ENCODE measurements at places on chromosomes 13 and 19. TPM values are rescaled to one million over a fixed set of nuclear protein-coding genes. Genes with fewer than 3 reads are reported as not detected.

DNA sequence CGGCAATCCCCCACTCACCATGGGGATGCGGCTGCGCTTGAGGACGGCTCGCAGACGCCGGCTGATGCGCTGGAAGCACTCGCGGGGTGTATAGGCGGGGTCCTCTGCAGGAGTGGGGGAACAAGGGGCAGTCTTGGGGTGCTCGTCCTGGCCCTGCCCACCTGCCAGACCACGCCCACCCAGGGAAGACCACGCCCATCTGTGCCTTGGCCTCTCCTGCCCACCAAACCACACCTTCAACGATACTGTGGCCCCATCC, 6.7 kb downstream of the RNU6-9 start:
- no peak for DNase-seq

DNA sequence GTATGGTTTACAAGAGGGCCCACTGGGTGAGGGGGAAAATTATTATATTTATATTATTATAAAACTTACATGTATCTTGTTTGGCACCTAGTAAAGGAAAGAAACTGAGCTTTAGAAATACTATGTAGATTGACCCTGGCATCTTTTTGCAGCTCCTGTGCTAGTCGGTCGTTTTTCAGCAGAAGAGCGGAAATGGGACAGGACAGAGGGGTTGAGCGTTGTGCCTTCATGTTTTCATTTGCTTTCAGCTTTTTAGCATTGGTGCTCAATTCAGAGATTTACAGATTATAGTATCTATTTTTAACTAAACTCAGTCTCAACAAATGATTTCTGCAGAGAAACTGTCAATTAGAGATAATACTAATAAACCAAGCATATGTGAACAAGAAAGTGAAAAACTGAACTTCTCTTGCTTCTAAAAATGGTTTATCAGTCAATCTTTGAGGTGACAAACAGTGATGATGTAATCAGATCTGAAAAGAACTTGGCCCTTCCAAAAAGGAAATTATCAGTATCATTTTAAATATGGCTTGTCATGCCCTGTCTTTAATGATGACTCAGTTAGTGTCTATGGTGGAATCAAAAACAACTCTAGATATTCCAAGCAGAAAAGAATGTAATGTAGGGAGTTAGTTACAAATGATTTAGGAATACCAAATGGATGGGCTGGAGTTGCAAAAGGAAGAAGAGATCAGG, 56.9 kb upstream of the KCTD4 start:
- DNase-seq = no peak

DNA sequence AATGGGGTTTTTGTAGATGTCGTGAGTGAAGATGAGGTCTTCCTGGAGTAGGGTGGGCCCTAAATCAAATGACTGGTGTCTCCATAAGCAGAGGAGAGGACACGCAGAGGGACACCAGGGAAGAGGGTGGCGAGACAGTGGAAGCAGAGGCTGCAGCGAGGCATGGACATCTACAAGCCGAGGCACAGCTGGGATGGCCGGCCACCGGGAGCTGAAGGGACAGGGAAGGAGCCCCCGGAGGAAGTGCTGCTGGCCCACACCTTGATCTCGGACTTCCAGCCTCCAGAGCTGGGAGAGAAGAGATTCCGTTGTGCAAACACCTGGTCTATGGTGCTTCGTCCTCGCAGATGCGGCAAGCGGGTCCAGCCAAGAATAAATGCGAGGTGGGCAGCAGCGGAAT, 84.5 kb downstream of the ANKRD10 start:
- DNase-seq = no peak

- DNase-seq = no peak
Measured at GRCh38 chr13:50393628-50394027, 378.4 kb downstream of the KCNRG start.

- no peak for DNase-seq
Measured at GRCh38 chr19:49894879-49895565, 1.7 kb downstream of the IL4I1 start.

- peak; percentile 58 for DNase-seq
Measured at GRCh38 chr19:32800754-32801153, 68.8 kb downstream of the SLC7A9 start.

DNA sequence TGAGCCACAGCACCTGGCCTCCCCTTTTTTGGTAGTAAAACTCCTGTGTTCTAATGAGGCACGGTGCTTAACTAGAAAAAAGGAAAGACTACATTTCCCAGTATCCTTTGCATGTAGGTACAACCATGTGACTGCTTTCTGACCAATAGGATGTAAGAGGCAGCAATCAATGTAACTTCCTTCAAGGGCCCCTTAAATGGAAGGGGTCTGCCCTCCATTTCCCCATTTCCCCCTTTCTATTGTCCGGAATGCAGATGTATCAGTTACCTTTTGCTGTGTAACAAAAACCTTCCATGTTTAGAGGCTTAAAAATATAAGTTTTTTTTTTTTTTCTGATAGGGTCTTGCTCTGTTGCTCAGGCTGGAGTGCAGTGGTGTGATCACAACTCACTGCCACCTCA, 2.2 kb downstream of the GPR32 start:
- no peak for DNase-seq

DNA sequence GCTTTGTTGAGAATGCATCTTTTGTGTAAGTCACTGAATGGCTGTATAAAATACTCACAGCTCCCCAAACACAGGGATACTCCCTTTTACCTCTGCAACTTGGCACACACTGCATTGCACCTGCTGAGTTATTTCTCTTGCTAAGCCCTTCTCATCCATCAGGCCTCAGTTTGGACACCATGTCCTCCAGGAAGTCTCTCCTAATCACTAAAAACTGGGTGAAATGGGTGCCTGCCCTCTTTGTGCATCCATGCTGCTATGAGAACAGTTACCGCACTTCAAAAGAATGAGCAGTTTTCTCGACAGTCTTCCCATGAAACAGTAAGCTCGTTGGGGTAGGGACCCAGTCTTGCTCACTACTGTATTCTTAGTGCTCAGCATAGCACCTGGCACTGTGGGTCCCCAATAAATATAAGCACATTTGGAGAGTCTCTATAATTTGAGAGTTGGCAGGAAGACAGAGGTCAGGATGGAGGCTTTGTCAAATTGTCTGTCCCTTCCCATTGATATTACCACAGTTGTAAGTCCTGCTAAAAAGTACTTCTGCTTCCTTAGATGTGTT, 4.6 kb upstream of the SLC25A30 start:
- no peak for DNase-seq

DNA sequence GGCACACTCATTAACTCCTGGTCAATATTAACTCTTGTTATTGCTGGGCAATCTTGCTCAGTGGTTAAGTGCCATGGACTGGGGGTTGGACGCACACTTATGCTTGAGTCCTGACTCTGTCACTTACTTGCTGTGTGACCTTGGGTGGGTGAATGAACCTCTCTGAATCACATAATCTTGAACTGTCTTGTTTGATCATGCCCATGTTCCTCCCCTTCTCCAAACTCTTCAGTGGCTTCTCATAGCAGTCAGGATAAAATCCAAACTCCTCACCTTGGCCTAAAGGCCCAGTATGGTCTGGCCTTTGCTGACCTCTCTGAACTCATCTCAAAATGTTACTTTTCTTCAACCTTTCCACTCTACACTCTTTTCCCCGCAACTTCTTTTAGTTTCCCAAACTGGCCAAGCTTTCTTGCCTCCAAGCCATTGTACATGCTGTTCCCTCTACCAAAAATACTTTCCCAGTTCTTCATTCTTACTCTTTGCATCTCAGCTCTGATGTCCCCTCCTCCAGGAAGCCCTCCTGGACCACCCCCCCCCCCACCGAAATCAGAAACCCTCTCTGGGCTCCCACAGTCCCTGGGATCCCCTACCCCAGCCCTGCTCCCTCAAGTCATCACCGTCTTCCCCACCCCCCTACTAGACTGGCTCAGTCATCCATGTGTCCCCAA, 2.4 kb downstream of the MYPOP start:
- DNase-seq = no peak

DNA sequence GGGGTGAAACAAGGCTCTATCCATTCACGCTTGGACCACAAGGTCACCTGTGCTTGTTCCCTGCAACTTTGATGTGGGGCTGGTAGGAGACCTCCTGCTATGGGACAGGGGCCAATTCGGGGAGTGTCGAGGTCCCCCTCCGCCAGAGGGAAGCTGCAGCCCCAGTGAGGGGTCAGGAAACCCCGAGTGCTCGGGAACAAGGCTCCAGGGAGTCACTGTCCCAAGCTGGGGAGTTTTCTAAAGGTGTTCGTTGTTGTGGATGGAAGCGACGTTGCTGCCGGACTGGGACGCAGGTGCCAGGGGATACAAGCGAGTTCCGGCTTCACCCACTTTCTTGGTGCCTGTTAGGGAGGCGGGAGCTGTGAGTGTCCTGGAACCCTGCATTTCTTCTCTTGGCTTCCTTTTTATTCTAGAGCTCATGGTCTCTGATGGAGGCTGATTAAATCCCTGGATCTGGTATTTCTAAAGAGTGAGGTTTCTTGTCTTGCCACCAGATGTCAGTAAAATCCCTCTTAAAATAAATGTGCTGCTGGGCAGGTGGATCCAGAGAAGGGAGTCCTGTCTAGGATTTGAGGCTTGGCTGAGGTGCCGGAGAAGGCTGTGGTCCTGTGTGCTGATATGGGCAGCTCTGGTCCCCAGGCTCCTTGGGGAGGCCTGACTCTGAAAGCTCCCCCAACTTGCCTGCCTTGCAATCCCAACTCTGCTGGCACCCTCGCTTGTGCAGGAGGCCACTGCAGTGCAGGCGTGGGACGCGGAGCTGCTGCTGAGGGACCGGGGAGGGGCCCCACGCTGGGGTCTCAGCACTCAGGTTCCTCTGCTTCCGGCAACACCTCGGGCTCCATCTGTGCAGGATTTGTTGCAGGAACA, 153.9 kb downstream of the TEX29 start:
- DNase-seq = peak; percentile 25

- DNase-seq = no peak
Measured at GRCh38 chr19:54206030-54206830, 5.6 kb downstream of the RPS9 start.

DNA sequence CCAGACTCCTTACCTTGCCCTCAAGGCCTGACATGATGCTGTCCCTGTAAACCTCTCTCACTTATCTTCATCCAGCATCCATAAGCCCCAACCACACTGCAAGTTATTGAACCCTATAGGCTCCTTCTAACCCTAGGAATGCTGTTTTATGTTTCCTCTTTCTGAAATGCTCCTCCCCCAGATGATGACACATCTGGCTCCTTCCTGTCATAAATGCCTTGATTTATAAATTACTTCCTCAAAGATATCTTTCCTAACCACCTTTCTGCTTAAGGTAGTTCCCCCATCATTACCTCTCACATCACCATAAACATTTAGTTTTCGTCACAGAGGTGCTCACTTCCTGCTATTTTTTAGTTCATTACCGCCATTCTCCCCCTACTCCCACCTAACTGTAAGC, 12.3 kb downstream of the RUBCNL start:
- DNase-seq = no peak

DNA sequence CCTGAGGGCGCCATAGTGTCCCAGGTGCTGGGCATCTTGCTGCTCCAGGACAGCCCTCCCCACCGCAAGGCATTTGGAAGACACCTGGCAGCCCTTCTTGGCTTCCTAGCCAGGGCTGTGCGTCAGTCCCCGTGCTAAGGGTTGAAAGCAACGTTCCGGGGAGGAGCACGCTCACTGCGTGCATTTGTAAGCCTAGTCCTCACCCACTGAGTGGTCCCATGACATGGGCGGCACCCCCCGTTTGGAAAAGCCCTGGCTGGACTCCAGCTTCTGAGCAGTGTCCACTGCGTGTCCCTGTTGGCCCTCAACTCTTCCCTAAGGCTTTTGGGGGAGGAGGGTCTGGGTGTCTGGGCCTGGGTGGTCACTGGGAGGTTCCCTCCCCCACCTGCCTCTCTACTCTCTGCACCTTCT, 76.3 kb upstream of the GPR183 start:
- DNase-seq = peak; percentile 43

DNA sequence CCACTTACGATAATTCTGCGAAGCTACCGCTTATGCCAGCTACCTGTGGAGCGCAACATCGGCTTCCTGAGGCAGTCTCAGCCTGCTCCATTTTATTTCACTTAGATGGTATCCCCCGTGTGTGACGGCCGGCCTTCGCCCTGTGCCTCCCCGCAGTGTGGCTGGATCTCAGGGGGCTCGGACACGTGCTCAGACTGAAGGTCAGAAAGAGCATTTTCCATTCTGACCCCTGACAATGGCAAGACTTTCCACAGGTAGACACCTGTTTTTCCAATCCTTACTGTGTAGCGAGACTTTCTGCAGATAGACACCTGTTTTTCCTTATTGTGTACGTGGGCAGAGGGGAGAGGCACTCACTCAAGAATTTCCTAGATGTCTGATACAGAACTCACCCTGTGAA, 52.7 kb downstream of the ATP11A start:
- no peak for DNase-seq

DNA sequence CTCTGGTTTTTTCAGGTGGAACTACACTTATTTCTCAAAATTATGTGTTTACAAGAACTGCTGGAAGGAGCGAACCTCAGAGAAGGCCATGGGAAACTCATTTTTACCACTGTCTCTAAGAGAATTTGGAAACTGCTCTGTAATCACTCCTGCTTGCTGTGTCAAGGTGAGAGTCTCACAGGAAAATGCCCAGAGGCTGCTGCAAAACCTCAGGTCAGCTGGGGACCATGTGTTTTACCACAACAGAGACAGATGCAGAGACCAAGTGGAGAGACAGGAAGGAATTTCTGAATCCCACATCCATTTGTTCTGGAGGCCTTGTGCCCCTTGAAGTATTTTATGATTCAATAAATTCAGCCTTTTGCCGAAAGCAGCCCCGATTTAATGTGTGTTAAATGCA, 743.8 kb upstream of the SLC10A2 start:
- DNase-seq = no peak

- no peak for DNase-seq
Measured at GRCh38 chr19:15642807-15643206, 2.1 kb downstream of the CYP4F3 start.

- no peak for DNase-seq
Measured at GRCh38 chr19:2529473-2529918, 53.6 kb downstream of the GADD45B start.

- DNase-seq = no peak
Measured at GRCh38 chr13:36752673-36753072, 66.3 kb upstream of the RFXAP start.

GRCh38 chr13:106566641-106567473, 1.1 kb downstream of the ARGLU1 start:
- peak; percentile 53 for DNase-seq

GRCh38 chr13:85500696-85501256, 298.4 kb downstream of the SLITRK6 start:
- no peak for DNase-seq

GRCh38 chr13:75896271-75896670, 260.1 kb downstream of the LMO7 start:
- DNase-seq = no peak

Gene SMIM44
- not detected for total RNA-seq

Gene TEX101
- total RNA-seq = not detected

Gene CERS1
- total RNA-seq = 18.6 TPM

Gene TEX29
- not detected for total RNA-seq

Gene ZNF439
- not detected for total RNA-seq

Gene CGB1
- not detected for total RNA-seq

Gene SPIB
- total RNA-seq = 9.6 TPM

Gene CYP2A7
- total RNA-seq = 0.78 TPM

Gene FAM124A
- 47.1 TPM for total RNA-seq

Measured in H1 (cell line).